Endodermal cell (in vitro differentiated cells): ENCODE measurements at places on chromosomes 16 and 17. TPM values are rescaled to one million over a fixed set of nuclear protein-coding genes. Genes with fewer than 3 reads are reported as not detected.

Gene DOC2B
- 0.93 and 1.4 TPM in 2 replicates for total RNA-seq

Gene VASN
- total RNA-seq: 9.0 and 10.4 TPM in 2 replicates

Gene SMPD3
- total RNA-seq: 0.07 and 0.18 TPM in 2 replicates

Gene SOCS7
- total RNA-seq: 24.4 and 24.9 TPM in 2 replicates

Gene XAF1
- not detected in 3 replicates for total RNA-seq

Gene DRC3
- 1.2 to 2.0 TPM (median 1.9 TPM) in 3 replicates for total RNA-seq
